ENCODE measurements at places on chromosomes 3 and 15.

DNA sequence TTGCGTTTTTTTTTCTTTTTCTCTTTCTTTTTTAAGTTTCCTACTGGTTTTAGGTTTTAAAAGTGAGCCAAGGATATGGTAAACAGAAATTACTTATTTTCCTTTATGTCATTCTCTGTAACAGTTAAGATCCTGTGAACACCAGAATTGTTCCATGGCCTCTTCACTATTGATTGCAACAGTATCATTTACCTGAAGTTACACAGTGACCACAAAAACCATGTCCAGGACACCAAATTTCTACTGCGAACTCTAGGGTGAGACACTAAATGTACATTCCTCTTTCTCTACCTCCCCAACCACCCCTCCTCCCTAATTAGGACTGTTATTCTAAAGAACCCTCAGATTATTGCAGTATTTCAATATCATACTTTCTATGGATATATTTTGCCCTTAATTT lies 280.9 kb downstream of the FOXP1 start:
- DNase-seq = no peak

DNA sequence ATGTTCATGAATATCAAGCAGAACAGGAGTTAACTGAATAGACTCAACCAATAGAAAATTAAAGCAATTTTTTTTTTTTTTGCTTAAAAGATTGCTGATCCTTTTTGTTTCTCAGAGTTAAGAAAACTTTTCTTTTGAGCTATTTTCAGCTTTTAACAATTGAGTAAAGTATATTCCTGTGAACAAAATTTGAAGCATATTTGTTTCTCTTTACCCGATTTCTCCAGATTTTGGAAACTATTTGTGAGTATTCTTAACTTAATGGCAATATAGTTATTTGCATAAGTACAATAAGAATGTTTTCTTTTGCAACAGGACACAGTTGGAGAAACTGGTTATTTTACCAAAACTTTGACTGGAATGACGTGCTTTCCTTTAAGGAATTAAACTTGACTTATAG lies 53.4 kb upstream of the C15orf39 start:
- no peak for DNase-seq

DNA sequence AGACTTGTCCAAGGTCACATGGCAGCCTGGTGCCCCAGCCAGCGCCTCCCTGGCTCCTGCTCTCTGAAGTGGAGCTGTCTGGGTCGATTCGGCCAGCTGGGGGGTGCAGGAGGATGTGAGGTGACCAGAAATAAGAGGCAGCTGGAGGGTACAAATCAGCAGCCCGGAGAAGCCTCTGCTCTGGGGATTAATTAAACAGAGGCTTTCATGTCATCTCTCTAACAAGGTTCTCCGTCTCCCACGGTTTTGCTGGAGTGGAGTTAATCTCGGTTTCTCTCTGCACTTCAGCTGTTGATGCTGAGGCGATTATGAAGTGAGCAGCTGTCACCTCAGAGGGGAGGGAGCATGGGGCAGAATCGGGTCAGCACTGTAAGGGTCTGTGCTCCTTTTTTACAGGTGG lies 236.8 kb downstream of the TLE3 start:
- no peak for DNase-seq

DNA sequence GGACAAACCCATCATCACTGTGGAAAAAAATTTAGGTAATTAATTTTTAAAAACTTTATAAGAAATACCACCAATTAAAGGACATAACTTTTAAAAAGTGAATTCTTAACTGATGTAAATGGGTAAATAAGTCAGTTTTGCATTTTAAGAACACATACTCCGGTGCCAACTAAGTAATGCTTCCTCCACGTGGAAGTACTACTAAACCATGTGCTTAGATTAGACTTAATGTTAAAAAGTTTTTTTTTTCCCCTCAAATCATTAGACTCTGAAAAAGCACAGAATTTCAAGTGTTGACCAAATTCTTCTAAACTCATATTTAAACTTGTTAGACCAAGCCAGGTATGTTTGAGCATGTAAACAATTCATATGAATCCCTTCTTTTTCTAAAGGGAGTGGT lies 242.0 kb downstream of the NFKBIZ start:
- no peak for DNase-seq

GRCh38 chr3:138354376-138354775 lies 6.0 kb downstream of the MRAS start:
- no peak for DNase-seq

DNA sequence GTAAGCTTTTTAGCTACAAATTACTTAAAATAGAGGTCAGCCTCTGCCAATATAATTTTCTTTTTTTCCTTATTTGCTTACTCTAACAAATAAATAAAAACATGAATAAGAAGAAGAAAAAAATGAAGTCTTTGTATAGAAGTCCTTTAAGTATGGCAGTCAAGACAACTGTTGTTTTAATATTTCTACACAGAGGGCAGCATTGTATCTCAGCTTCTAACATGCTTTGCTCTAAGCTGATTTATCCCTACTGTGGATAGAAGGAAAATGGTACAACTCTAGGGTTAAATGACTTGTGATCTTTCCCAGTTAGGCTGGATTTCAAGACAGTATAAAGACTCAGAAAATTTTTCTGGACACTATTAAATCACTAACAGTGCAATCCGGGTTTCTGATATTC lies 104.3 kb upstream of the MEIS2 start:
- no peak for DNase-seq

DNA sequence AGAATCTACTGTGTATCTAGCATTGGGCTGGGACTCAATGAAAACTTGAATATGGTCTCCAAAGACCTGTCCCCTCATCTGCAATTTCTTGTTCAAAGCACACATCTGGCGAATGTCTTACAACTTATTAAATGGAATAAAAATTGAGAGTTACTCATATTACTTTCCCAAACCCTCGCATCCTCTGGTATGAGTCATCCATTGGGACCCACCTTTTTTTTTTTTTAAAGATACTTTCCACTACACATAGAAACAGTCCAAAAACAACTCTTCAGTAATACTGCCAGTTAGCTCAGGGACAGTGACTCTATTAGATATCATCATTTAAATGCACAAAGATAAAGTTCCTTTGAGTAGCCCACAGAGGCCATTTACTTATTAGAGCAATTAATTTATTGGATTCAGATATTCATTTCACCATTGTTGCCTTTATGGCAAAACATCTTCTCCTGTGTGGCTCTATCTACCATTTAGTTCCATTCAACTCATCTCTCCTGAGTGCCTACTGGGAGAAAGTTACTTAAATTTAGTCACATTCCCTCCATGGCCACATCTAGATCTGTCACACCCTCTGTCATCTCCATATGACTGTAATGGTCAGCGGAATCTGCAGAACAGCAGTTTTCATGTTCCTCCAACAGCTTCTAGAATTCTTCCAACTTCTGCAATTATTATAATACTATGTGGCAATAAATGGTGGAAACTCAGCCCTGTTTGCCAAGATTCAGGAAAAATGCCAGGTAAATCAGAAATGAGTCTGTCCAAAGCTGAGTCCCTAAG lies 77.9 kb upstream of the ARHGEF3 start:
- no peak for DNase-seq
